ENCODE measurements at places on chromosomes 11 and 22.
A peak's percentile ranks its signal among the peaks of the same experiment; 100 is the strongest.

DNA sequence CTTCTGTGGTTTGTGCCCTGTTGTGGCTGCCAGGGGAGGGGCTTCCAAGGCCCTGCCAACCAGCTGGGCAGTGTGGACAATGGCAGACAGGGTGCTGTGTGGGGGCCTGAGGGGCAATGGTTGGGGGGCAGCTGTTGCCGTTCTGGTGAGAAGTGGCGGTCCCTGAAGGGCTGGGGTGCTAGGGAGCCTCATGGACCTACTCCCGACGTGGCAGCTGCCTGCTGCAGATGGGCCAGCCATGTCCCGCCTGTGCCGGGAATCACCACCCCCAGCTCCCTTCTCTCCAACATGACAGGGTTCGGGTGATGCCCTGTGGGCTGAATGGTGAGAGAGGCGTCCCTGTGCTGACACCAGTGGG is 74.2 kb downstream of the KCNQ1 start:
- DNase-seq, result no peak

DNA sequence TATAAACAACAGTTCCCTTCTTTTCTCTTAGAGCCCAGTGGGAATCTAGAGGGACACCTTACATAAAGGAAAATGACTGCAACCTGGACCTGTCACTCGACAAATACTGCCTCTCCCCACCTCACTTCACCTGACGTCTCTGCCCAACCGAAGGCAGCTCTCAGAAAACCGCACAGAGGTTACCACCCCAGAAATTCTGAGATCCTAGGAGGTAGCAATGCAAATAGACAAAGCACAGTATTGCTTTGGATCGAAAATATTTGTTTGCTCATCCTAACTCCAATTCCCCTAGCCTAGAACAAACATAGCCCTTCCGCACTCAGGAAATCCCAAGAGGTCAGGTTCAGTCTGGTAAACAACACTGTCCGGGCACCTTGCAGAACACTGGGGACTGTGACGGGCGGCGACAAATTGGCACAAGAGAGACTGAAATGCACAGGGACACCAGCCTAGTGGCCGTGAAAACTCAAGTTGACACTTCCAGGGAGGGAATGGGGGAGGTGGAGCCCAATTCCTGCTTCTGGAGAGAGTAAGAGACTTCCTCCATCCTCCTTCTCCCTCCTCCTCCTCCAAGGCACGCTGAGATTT is 420 bp upstream of the TRIM44 start:
- DNase-seq, result peak; percentile 52

DNA sequence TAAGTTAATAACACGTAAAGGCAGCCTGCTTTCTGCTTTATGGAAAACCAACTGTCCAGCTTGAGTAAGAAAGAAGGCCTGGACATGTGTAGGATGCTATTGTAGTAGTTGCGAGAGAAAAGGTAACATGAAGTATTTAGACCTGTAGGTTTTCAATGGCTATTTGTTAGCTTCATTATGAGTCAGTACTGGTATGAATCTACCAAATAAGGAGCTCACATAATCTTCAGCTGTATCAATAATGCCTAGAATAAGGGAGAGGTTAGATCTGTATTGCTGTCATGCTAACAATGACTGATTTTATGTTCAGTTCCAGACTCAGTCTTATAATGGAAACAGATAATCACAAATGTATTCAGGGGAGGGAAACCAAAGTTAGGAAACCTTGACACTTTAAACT is 550.3 kb downstream of the CNTN5 start:
- no peak for DNase-seq

- no peak for DNase-seq
Measured at GRCh38 chr11:90229791-90230190, 6.9 kb upstream of the CHORDC1 start.

DNA sequence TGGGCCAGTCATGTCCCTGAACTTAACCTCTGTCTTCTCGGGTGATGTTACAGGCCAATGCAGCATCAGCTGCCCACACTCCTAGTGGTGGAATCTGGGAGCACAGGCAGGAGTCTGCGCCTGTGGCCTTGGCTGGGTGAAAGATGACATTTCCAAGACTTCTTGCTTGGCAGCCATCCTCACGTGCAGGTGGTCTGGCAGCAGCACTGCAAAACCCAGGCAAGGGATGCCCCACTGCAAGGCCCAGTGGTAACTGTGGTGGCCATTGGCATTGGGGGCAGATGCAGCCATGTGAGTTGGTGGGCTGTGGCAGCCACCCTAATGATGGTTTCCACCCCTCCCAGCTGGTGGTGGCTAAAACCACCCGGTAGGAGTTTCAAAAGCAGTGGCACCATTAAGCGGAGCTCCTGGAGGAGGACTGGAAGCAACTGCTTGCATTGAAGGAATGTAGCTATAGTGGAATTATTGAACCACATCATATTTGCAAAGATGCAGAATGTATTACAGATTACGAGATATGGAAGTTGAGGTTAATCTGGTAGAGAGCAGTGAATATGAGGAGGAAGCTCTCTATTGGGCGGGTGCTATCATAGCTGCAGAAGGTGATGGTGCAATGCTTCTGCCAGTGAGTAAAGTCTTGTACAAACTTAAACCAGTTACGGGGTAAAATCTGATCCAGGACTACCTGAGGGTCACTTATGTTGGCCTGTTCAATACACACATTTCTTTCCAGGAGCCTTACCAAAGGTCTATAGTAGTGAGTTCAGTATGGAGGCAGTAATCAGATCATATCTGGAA is 120.7 kb upstream of the TOP3B start:
- peak; percentile 57 for DNase-seq

DNA sequence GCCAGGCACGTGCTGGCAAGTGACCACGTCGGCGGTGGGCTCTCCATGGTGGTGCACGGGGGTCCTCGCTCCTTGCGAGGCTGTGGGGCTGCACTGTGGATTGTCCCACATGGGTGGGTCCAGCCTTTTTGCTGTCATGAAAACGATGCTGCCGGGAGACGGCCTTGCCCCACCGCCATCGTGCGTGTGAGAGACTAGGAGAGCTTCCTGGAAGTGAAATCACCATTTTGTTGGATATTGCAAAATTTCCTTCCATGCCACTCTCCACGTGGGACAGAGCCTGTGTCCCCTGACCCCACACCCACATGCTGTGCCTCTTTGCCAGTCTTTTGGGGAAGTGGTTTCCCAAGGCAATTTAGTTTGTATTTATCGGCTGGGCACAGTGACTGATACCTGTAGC is 18.2 kb upstream of the GRAMD4 start:
- DNase-seq, result peak; percentile 15
